ENCODE measurements at places on chromosomes 4 and X.

GRCh38 chr4:176794151-176794550 lies 1.4 kb upstream of the VEGFC start:
- DNase-seq, result no peak

GRCh38 chrX:68292471-68292870 lies 140.8 kb downstream of the OPHN1 start:
- DNase-seq, result no peak

DNA sequence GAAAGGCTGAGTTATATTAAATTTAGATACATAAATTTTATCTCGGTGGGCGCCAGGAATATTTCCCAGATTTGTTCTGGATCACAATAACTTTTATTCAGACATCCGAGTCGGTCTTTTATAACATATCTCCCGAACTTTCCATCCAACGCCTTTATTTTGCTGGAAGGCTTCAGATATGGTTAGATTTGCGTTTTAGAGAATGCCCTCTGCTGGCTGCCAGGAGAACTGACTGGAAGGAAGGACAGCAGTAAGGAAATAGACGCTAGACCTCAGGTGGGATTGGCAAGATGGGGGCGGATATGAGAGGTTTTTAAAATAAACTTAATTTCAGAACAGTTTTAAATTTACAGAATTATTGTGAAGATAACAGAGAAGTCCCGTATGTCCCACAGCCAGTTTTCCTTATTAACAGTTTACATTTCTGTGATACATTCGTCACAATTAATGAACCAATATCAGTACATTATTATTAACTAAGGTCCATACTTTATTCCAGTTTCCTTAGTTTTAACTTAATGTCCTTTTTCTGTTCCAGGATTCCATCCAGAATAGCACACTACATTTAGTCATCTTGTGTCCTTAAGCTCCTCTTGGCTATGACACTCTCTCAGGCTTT lies 4.6 kb upstream of the KANTR start:
- DNase-seq, result peak; percentile 47

GRCh38 chrX:129566073-129566472 lies 26.0 kb downstream of the OCRL start:
- no peak for DNase-seq

- no peak for DNase-seq
Observed at GRCh38 chrX:19557822-19558221, 42.5 kb upstream of the MAP3K15 start.

- no peak for DNase-seq
Observed at GRCh38 chr4:177235026-177235425, 74.6 kb upstream of the NEIL3 start.

GRCh38 chr4:56613101-56613862 lies 67.8 kb downstream of the HOPX start:
- no peak for DNase-seq

DNA sequence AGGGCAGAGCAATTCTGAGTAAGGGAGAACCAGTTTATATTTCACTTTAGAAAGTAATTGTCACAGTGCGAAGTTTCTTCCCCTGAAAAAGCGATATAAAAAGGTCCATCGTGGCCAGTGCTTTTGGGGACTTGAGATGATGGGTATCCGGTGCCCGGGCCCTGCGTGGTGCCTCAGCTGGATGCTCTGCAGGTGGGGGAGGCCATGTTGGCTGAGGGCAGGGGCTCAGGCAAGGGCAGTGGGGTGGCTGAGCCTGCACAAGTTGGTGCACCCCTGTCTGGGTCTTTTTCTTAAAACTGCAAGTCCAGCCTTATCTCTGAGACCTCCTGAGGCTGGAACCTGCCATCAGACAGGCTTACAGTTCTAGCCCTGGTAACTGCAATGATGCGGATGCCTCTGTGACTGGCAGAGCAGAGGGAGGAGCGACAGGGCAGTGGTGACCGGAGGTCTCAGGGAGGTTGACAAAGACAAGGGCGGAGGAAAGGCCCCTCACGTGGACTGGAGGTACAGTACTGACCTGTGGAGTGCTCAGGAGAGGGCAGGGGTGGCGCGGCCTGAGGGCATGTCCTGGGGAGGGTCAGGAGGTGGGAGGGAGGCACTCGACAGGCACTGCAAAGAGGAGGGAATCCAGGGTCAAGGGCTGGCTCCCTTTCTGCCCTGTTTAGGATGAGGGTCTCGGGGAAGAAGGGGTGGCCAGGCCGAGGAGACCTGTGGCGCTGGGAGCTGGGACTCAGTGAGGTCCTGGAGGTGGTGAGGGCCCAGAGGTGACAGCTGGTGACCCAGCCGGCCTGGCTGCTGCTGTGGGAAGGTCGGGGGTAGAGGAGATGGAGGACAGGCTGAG lies 1.8 kb downstream of the RGS12 start:
- no peak for DNase-seq

DNA sequence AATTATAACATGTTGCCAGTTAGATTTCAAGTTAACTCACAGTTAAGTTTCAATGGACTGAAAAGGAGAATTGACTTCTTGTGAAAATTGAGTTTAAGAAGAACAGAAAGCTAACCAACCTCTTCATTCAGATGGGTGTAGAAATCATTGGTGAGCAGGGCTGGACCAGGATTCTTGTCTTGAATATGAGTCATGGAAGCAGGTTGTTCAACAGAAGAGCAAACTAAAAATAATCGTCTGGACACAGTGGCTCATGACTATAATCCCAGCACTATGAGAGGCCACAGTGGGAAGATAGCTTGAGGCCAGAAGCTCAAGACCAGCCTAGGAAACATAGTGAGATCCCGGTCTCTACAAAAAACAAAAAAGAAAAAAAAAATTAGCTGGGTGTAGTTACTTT lies 98.2 kb downstream of the ARSJ start:
- DNase-seq, result no peak

DNA sequence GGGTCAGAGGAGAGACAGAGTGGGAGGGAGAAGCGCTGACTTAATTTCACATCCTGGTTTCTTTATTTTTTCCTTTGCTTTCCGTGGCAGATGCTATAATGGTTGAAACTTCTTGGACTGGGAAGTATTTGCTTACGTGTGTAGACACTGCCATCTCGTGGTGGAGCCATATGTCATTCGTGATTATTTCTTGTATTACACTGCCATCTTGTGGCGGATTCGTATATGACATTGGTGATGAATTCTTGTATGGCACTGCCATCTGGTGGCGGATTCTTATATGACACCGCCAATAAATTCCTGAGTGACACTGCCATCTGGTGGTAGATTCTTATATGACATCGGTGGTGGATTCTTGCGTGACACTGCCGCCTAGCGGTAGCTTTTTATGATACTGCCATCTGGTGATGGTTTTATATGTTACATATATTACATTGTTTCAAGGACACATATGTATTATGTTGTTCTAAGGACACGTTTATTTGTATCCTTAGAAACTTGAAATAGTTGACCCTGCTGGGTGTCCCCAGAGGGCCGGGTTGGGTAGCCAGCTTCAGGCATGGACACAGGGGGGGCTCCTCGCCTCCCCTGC lies 37.3 kb upstream of the CLCN4 start:
- DNase-seq, result peak; percentile 64

DNA sequence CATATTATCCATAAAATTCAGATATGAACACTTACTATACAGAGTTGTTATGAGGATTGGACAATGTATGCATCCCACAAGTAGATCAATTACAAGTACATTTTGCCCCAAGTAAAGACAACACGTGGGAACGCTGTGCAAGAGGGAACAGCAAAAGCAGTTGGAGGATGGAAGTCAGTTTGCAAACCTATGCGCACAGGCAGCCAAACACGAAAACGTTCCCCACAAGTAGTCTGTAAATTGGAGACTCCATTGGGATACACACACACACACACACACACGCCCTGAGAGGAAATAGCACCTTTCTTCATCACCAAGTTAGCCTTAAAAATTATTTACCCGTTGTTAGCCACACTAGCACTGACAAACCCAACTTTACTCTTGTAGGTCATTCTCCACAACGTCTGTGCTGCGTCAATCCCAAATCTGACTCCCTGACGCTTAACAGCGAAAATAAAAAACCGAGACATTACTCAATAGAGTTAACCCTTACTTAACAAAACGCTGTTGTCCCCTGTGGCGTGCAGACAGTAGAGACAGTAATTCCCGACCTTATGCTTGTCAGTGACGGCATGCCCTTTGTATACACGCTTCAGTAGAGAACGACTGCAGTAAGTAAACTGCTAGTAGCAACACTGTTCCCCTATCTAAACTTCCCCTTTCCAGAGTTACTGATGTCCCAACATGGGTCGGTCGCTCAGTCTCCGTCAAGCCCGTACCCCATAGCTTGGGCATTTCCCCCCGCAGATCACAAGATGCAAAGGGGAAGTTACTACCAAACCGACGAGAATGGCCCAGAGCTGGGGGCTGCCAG lies 730 bp downstream of the MANBA start:
- no peak for DNase-seq

DNA sequence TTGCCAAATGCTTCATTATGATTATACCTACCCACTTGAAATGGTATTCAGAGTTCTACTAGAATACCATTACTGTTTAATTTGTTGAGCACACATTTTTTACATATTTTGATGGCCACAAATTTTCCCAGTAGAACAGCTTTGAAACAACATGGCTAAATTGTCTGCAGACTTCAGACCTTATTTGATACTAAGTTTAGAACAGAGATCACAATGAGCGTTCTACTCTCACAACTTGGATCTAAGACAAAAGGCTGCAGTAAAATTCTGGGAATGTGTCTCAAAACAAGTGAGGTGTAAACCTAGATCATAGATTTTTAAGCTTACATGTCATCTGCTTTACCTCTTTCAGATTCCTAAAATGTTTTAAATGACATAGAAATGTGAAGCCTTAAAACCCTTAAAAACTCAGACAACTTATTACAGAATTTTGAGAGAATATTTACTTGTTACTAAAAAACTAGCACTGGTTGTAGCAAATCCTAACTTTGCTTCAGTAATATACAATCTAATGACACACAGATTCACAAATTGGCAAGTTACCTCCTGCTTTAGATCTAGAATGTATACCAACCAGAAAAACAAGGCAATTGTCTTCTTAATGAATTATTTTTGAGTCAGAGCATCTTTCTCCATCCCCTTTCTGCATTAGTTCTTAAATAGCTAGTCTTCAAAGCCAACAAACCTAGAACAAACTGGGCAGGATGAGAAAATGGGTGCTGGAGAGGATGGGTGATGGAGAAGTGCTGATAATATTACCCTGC lies 243.3 kb downstream of the SLC7A11 start:
- no peak for DNase-seq
